ENCODE measurements at places on chromosomes 1 and 21. TPM values are rescaled to one million over a fixed set of nuclear protein-coding genes. Genes with fewer than 3 reads are reported as not detected.

NEGR1 gene
- total RNA-seq, result 10.3 TPM

ADGRL4 gene
- 22.7 TPM for total RNA-seq

FAM72A gene
- 2.0 TPM for total RNA-seq

TFF3 gene
- total RNA-seq, result 1.9 TPM

FCMR gene
- total RNA-seq, result 8.4 TPM

STK40 gene
- total RNA-seq, result 67.6 TPM

NBPF6 gene
- not detected for total RNA-seq

C2CD2 gene
- total RNA-seq, result 52.0 TPM

SEC16B gene
- 4.7 TPM for total RNA-seq

FAM131C gene
- total RNA-seq, result 0.46 TPM

PIK3R3 gene
- total RNA-seq, result 20.3 TPM

S100A8 gene
- 8.8 TPM for total RNA-seq

F11R gene
- total RNA-seq, result 14.8 TPM

ZDHHC18 gene
- total RNA-seq, result 11.1 TPM

GRCh38 chr1:203038217-203038741 is 12.0 kb downstream of the PPFIA4 start:
- no peaks in the 10 kb centered on the region for H3K4me1 ChIP-seq
- H3K27ac ChIP-seq, result no peak overlapping the region
- no peak overlapping the region for H3K4me3 ChIP-seq
- no peaks in the 10 kb centered on the region for H3K36me3 ChIP-seq

DNA sequence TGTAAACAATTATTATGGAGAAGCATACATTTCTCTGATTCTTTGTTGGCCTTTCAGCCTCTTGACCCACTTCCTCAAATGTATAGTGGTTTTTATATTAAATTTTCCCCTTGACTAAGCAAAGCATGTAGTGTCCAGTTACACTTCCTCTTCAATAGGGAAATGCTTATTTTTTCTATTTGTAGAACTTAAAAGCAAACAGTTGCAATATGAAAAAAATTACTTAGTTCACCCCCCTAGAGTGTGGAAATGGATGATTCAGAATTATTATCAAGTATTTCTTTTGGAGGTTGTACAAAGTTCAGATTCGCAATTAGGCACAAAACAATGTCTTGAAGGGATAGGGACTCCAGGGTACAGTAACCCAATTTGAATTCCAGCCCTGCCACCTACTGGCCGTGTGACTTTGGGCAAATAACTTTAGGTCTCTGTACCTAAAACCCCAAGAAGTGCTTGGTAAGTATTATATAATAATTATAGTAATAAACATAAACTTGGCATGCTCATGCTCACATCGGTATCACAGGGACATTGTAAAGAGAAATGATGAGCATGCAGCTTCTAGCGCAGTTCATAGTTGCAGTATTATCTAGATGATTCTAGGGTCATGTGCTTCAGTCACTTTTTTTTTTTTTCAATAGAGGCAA is 28.6 kb upstream of the IFNGR2 start:
- no peak for DNase-seq
- H3K4me1 ChIP-seq, result peaks cover 1% of the 10 kb centered on the region
- no peak overlapping the region for H3K4me3 ChIP-seq
- H3K27me3 ChIP-seq, result no peaks in the 10 kb centered on the region
- H3K36me3 ChIP-seq, result no peaks in the 10 kb centered on the region

DNA sequence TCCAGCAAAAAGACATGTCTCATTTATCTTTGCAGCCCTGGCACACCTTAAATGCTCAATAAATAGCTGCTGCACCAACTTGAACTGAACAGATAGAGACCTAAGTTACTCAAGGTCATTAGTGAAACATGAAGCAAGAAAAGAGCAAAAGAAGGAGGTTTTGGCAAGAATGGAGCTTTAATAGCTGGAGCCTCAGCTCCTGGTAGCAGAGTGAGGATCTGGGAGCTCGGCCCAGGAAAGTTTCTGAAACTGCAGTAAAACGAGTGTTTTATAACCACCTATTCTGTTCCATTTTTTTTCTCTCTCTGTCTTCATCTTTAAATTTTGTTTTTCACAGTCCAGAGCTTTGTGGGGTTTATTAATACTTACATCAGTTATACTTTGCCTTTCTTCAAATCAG is 207.5 kb downstream of the SETD4 start:
- H3K27me3 ChIP-seq, result no peaks in the 10 kb centered on the region
- DNase-seq, result no peak
- no peak overlapping the region for H3K4me3 ChIP-seq
- H3K36me3 ChIP-seq, result no peaks in the 10 kb centered on the region
- H3K4me1 ChIP-seq, result peaks cover 7% of the 10 kb centered on the region

GRCh38 chr1:88708011-88708410 is 23.9 kb downstream of the PKN2 start:
- no peak overlapping the region for H3K4me3 ChIP-seq
- DNase-seq, result no peak
- H3K36me3 ChIP-seq, result no peaks in the 10 kb centered on the region
- H3K27ac ChIP-seq, result no peak overlapping the region
- no peaks in the 10 kb centered on the region for H3K27me3 ChIP-seq

GRCh38 chr21:18759751-18760161 is 356.2 kb upstream of the TMPRSS15 start:
- H3K36me3 ChIP-seq, result no peaks in the 10 kb centered on the region
- no peaks in the 10 kb centered on the region for H3K4me1 ChIP-seq
- no peak overlapping the region for H3K4me3 ChIP-seq
- H3K27ac ChIP-seq, result no peak overlapping the region
- H3K27me3 ChIP-seq, result no peaks in the 10 kb centered on the region

- H3K27me3 ChIP-seq, result no peaks in the 10 kb centered on the region
- H3K4me3 ChIP-seq, result no peak overlapping the region
- H3K27ac ChIP-seq, result no peak overlapping the region
- no peaks in the 10 kb centered on the region for H3K4me1 ChIP-seq
These were observed 107.6 kb upstream of the ZNF644 start for GRCh38 chr1:91129458-91129857.

GRCh38 chr1:63155437-63155836 is 166.9 kb upstream of the FOXD3 start:
- DNase-seq, result no peak
- no peaks in the 10 kb centered on the region for H3K4me1 ChIP-seq
- no peaks in the 10 kb centered on the region for H3K27me3 ChIP-seq
- H3K36me3 ChIP-seq, result no peaks in the 10 kb centered on the region
- H3K27ac ChIP-seq, result no peak overlapping the region

DNA sequence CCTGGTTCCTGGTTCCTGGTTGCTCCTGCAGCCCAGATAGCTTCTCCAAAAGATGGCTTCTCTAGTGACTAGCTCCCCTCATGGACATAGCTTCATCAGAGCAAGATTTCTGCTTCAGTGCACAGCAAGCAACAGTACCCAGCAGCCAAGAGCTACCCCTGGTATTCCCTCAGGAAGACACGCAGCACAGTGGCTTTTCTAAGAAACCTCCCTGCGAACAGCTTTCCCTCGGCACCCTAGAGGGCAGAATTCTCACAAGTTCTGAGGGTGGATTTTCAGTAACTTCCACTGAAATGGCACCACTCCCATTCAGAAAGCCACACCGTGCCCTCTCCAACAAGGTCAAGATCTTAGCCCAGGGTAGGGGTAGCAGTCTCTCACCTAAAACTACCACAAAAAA is 128.2 kb downstream of the EIF4G3 start:
- no peaks in the 10 kb centered on the region for H3K36me3 ChIP-seq
- no peak for DNase-seq
- H3K27me3 ChIP-seq, result no peaks in the 10 kb centered on the region
- no peak overlapping the region for H3K27ac ChIP-seq
- no peaks in the 10 kb centered on the region for H3K4me1 ChIP-seq

DNA sequence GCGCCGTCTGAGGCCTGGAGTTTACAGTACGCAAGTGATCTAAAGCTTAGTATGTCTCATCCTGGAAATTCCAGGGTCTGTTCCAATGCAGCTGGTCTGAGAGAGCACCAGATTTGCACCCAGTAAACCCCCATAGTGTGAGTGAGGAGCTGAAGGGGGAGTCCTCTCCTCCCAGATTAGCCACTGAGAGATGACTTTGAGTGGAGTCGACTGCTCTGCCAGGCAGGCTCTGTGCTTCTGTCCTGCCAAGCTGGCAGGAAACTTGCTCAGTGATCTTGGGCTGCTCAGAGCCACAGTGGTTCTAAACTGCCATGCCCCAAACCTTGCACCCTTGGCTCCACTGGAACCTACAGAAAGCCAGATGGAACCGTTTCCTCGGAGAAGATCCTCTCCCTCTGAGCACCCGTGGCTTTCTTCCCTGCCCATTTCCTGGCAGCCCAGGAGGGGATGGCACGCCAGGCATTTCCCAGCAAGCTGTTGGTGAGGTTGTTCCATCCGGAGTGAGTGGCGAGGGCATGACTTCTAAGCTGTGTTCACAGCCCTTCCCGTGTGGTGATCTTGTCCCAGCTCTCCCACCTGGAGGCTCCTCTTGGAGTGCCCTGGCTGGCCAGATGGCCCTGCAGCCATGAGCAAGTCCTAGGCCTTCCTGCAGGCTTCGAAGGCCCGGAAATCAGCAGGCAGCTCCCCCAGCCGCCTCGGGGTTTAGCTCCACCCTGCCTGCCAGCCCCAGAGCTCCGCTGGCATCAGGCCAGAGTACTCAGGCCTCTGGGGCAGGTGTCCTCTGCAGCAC is 125.9 kb upstream of the VAMP3 start:
- H3K36me3 ChIP-seq, result no peaks in the 10 kb centered on the region
- peak; percentile 24 for DNase-seq
- no peak overlapping the region for H3K4me3 ChIP-seq
- no peaks in the 10 kb centered on the region for H3K4me1 ChIP-seq
- no peaks in the 10 kb centered on the region for H3K27me3 ChIP-seq

DNA sequence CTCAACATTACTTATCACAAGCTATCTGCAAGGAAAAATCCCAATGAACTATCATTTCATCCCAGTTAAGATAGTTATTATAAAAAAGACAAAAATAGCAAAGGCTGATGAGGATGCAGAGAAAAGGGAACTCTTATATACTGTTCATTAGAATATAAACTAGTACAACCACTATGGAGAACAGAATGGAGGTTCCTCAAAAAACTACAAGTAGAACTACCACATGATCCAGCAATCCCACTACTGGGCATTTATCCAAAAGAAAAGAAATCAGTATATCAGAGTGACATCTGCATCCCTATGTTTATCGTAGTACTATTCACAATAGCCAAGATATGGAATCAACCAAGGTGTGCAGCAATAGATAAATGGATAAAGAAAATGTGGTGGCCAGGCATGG is 4.9 kb upstream of the C1orf185 start:
- no peak overlapping the region for H3K4me3 ChIP-seq
- H3K36me3 ChIP-seq, result no peaks in the 10 kb centered on the region
- H3K4me1 ChIP-seq, result no peaks in the 10 kb centered on the region

- no peaks in the 10 kb centered on the region for H3K27me3 ChIP-seq
- no peaks in the 10 kb centered on the region for H3K36me3 ChIP-seq
- no peak for DNase-seq
- peak overlapping the region; percentile 94 for H3K4me3 ChIP-seq
- H3K4me1 ChIP-seq, result no peaks in the 10 kb centered on the region
- H3K27ac ChIP-seq, result peak overlapping the region; percentile 74
These were observed 524 bp downstream of the COPA start for GRCh38 chr1:160342526-160342925.

DNA sequence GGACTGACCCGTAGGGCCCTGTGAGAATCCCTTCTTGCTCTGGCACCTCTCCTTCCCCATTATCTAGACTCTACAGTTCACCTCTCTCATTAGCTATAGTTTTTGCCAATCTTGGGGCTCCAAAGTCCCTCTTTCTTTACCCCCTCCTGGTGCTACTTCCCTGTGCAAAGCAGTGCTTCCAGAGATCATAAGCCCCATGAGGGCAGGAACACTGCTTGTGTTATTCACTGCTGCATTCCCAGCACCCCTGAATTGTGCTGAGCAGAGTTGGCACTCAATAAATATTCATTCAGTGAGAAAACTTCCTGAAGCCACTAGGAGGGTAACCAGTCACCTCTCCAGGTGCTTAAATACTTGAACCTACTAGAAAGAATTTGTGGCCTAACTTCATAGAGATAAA is 2.1 kb upstream of the H3-3A start:
- no peaks in the 10 kb centered on the region for H3K4me1 ChIP-seq
- no peaks in the 10 kb centered on the region for H3K36me3 ChIP-seq
- peak overlapping the region; percentile 99 for H3K27ac ChIP-seq
- DNase-seq, result no peak
- H3K27me3 ChIP-seq, result no peaks in the 10 kb centered on the region

DNA sequence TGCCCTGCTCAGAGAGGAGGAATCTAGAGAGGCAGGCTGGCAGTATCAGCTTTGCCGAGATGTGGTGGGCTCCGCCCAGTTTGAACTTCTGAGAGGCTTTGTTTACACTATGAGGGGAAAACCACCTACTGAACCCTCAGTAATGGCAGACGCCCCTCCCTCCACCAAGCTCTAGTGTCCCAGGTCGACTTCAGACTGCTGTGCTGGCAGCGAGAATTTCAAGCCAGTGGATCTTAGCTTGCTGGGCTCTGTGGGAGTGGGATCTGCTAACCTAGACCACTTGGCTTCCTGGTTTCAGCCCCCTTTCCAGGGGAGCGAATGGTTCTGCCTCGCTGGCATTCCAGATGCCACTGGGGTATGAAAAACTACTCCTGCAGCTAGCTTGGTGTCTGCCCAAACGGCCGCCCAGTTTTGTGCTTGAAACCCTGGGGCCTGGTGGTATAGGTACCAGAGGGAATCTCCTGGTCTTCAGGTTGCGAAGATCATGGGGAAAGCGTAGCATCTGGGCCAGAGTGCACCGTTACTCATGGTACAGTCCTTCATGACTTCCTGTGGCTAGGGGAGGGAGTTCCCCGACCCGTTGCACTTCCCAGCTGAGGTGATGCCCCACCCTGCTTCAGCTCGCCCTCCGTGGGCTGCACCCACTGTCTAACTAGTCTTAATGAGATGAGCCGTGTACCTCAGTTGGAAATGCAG is 43.6 kb downstream of the C21orf91 start:
- H3K27ac ChIP-seq, result no peak overlapping the region
- H3K36me3 ChIP-seq, result no peaks in the 10 kb centered on the region
- no peaks in the 10 kb centered on the region for H3K4me1 ChIP-seq
- no peak overlapping the region for H3K4me3 ChIP-seq
- no peak for DNase-seq
- no peaks in the 10 kb centered on the region for H3K27me3 ChIP-seq

DNA sequence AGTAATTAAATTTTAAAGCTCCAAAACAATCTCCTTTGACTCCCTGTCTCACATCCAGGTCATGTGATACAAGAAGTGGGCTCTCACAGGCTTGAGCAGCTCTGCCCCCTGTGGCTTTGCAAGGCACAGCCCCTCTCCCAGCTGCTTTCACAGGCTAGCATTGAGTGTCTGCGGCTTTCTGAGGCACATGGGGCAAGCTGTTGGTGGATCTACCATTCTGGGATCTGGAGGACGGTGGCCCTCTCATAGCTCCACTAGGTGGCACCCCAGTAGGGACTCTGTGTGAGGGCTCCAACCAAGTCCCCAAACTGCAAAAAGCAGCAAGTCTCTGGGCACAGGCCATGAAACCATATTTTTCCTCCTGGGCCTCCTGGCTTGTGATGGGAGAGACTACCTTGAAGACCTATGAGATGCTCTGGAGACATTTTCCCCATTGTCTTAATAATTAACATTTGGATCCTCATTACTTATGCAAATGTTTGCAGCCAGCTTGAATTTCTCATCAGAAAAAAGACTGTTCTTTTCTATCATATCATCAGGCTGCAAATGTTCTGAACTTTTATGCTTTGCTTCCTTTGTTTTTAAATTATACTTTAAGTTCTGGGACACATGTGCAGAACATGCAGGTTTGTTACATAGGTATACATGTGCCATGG is 554.1 kb upstream of the OLFM3 start:
- no peaks in the 10 kb centered on the region for H3K36me3 ChIP-seq
- H3K4me1 ChIP-seq, result no peaks in the 10 kb centered on the region
- H3K27ac ChIP-seq, result no peak overlapping the region
- no peak for DNase-seq

Measured in ovary (tissue), 10 donors.